PC-3 (cell line): ENCODE measurements at places on chromosomes 3 and 15. TPM values are rescaled to one million over a fixed set of nuclear protein-coding genes. Genes with fewer than 3 reads are reported as not detected.

The ITIH1 gene
- not detected in 2 replicates for total RNA-seq

The LHFPL4 gene
- total RNA-seq, result not detected in 2 replicates

DNA sequence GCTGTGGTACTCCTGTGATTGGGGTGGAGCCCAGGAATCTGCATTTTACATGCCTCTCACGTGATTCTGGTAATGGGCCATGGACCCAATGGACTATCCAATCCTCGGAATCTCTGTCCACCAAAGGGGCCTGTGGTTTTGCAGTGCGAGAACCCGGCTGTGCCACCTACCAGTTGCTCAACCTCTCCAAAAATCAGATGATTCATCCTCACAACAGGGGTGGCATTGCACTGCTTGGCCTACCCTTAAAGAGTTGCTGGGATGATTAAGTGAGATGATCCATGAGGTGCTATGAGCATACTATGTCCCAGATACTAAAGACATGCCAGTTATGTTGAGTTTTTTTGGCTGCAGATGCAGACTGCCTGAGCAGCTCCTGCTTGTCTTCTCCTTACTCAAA, 5.1 kb downstream of the ANP32A start:
- peaks cover 20% of the 10 kb centered on the region for H3K4me1 ChIP-seq
- peaks cover 4% of the 10 kb centered on the region; the same call in 1 of the 2 replicates for H3K36me3 ChIP-seq
- H3K27me3 ChIP-seq, result no peaks in the 10 kb centered on the region
- DNase-seq, result peak; percentile 30

GRCh38 chr3:15967577-15967976, 169.8 kb upstream of the ANKRD28 start:
- DNase-seq, result no peak
- no peaks in the 10 kb centered on the region for H3K36me3 ChIP-seq
- H3K27ac ChIP-seq, result no peak overlapping the region
- H3K27me3 ChIP-seq, result no peaks in the 10 kb centered on the region
- no peak overlapping the region for H3K4me3 ChIP-seq
- peaks cover 16% of the 10 kb centered on the region for H3K4me1 ChIP-seq

The C3orf33 gene
- total RNA-seq, result 3.5 and 3.6 TPM in 2 replicates

The CPLX3 gene
- not detected in 2 replicates for total RNA-seq

DNA sequence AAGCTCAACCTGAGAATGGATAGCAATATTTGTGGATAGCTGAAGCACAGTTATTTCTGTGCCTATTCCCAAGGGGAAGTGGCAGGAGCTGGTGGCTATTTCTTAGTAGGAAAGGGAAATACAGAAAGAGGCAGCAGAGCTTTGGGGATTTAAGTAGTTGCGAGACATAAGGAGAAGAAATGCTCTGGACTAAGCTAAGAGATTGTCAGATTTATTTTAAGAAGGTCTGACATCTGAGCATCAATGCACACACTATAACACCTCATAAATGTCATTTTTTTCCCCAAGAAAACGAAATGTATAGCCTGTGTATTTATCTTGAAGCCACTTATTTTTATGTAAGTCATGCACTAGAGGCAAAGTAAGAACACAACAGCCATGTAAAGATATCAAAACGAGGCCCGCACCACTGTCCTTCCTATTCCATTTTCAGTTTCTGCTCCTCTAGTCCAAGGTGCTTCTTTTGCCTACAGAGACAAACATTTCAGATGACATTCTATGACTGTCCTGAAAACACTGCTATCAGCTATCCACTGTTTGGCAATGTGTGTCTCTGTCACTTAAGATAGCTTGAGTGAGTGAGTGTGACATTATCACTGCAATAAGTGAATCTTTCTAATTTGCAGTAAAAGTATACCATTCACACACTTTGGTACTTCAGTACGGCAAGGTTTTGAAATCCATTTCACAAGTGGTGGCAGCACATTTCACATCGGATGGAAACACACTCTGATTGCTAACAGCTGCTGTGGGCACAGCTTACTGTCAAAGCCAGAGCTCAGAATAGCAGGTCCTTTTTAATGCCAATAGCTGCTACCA, 62.7 kb upstream of the ICE2 start:
- no peak overlapping the region for H3K4me3 ChIP-seq
- H3K27me3 ChIP-seq, result no peaks in the 10 kb centered on the region
- DNase-seq, result no peak
- no peaks in the 10 kb centered on the region for H3K36me3 ChIP-seq
- no peak overlapping the region for H3K27ac ChIP-seq

The PYGO1 gene
- 1.8 and 2.0 TPM in 2 replicates for total RNA-seq

The VEPH1 gene
- total RNA-seq, result 11.5 and 27.3 TPM in 2 replicates

The SLC28A1 gene
- 0.58 and 1.1 TPM in 2 replicates for total RNA-seq

- no peaks in the 10 kb centered on the region for H3K27me3 ChIP-seq
- peaks cover 68% of the 10 kb centered on the region for H3K36me3 ChIP-seq
- no peak overlapping the region for H3K27ac ChIP-seq
- no peak for DNase-seq
These were observed 19.9 kb upstream of the C3orf62 start for GRCh38 chr3:49296781-49297411.
